Stimulated activated CD4-positive, alpha-beta T cell treated with anti-CD3 and anti-CD28 coated beads, Interleukin-4, amount 100 ng/mL, for 24 hours (primary cell): ENCODE measurements at places on chromosomes 2 and 18.

DNA sequence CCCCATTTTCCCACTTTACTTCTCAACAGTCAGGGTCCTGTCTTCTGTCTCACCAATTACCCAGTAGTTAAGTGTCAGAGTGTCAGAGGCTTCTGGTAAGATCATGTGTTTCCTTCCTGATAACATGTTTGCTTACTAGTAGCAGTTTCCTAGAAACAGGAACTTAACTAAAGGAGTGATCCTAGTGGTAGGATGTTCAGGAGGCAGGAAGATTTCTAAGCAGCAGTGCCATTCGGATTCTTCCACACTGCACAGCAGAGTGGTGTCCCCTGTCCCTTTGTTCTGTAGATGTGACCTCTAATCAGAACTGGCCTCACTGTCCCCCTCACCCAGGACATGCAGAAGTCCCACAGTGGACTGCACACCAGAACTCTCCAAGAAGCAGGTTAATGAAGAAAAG lies 221.8 kb upstream of the OSR1 start:
- DNase-seq = no peak

- DNase-seq = no peak
These were observed 2.6 kb upstream of the BMPR2 start for GRCh38 chr2:202373490-202373889.

DNA sequence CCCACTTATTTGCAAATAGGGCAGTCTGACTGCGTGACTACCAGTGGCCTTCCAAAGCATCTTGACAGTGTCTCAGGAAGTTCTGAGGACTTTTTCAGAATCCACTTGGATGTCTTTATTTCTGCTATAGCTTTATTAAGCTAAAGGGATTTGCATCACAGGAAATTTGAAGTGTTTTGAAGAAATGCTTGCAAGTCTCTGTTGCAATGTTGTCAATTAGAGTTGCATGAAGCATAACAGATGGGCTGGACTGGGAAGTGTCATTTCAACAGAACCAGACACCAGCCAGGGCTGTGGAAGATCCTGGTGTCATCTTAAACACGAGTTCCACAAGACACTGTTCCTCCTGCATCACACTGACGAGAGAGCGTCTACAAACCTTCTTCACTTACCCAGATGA lies 224.5 kb downstream of the EN1 start:
- DNase-seq = no peak

DNA sequence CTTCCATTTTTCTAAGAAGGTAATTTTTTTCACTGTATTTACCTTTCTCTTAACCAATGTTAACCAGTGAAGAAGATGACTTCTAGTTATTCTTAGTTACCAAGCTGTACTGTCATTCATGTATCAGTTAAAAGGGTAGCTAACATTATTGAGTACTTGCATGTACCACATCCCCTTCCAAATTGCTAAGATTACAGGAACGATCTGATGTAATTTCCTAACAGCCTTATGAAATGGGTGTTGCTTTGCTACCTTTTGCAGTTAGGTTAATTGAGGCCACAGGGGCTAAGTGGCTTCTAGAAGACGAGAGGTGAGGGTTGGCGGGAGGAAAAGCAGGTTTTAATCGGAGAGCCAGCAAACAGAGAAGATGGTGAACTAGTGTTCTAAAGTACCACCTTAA lies 1.8 kb upstream of the SULT6B1 start:
- DNase-seq = no peak

DNA sequence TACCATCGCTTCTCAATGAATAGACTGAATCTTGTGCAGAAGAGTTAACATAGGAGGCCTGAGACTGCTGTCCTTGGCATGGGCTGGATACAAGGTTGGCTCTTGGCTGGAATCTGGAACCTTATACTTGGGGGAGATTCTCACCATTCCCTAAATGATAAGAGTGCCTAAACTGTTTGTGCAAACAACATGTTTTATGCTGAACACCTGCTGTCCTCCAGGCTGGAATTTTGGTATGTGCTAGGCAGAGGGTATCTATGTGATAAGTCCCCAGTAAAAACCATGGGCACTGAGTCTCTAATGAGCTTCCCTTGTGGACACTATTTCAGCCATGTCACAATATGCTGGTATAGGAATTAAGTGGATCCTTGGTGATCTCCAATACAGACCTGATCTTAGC lies 12.8 kb downstream of the PGAP1 start:
- no peak for DNase-seq

DNA sequence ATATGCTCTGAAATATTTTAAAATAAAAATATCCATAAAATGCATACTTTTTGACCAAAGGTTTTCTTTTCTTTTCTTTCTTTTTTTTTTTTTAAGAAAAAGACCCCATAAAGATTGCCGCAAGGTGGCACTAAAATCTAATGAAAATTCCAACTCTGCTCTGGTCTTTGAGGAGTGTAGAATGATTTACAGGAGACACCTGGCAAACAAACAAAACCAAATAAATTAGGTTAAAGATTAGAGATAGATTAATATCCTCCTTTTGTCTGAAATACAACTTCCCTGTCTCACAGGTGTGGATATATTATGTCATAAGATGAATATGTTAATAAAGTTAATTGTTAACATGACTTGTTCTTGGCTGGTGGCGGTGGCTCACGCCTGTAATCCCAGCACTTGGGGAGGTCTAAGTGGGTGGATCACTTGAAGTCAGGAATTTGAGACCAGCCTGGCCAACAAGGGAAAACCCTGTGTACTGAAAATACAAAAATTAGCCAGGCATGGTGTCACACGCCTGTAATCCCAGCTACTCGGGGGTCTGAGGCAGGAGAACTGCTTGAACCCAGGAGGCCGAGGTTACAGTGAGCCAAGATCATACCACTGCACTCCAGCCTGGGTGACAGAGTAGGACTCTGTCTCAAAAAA lies 3.5 kb upstream of the RHOB start:
- DNase-seq = no peak

DNA sequence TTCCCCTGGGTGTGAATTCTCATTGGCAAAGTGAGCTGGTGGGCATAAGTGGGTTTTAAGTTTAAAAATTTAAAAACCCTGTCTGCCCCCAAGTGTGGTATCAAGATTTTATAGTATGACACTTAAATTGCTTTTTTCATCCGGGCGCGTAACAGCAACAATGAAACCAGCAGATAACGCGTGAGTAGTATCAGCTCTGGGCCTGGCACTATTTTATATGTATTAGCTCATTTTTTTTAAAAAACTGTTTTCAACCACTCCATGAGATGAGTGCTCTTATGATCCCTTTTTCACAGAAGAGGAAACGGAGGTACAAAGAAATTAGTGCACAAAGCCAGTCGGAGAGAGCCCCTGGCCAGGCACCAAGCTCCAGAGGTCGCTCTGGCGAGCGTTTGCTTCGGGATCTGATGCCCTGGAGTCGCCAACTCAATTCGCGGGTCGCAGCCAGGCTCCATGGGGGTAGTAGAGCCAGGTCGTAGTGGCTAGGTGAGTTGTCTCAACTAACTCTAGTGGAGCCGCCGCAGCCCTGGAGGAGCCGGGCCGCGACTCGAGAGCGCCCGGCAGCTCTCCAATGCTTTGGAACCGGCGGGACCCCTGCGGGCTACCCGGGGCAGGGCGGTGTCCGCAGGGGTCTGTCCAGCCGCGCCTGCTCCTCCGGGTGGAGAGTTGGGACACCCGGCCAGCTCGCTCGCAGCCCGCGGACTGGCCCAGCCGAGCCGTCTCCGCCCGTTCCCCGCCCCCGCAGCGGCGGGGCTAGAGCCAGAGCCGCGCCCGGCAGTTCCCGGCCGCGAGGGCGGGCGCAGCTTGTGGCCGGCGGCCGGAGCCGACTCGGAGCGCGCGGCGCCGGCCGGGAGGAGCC lies at the start of gene IL1R1:
Gene IL1R1, plus strand, starts transcription at position 777 of the 859 bp plus-strand sequence. CDS start 14,979 bp downstream, outside the sequence.
- no peak for DNase-seq

GRCh38 chr18:59318460-59319050 lies at the start of gene CPLX4:
Gene CPLX4 (minus strand): TSS chr18:59318649. CDS start chr18:59318462, 187 bp downstream.
- no peak for DNase-seq

DNA sequence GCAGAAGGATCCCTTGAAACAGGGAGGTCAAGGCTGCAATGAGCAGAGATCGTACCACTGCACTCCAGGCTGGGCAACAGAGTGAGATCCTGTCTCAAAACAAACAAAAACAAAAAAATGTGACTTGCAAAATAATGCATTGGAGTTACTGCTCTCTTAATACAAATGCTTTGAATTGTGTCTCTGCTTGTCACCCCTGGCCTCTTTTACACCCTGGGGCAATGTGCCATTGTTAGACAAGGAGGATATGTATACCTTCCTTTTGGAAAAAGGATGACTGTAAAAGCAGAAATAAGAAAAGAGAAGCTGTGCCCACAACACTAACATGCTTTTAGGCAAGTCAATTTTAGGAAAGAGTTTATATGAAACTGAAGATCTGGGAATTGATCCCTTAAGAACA lies 20.8 kb upstream of the C2orf74 start:
- DNase-seq = no peak

GRCh38 chr2:127651971-127652550 lies 6.1 kb downstream of the GPR17 start:
- no peak for DNase-seq

DNA sequence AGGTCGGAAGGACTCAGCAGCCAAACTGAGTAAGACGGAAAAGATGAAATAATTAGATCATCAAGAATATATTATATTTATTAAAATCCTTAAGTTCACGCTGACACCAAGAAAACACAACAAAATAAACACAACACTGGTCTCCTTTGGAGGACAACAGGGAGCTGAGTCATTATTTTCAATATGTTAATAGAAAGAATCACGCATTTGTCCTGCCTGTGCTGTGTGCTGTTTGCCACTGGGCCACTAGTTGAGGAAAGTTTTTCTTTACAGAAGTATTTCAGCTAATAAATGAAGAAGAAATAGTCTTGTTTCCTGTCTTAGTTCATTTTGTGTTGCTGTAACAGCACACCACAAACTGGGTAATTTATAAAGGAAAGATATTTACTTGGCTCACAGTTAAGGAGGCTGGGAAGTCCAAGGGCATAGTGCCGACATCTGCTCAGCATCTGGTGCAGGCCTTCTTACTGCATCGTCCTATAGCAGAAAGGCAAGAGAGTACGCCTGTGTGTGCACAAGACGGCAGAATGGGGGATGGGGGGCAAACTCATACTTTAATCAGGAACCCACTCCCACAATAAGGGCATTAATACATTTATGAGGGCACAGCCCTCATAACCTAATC lies 88.0 kb downstream of the TCF7L1 start:
- DNase-seq = no peak

DNA sequence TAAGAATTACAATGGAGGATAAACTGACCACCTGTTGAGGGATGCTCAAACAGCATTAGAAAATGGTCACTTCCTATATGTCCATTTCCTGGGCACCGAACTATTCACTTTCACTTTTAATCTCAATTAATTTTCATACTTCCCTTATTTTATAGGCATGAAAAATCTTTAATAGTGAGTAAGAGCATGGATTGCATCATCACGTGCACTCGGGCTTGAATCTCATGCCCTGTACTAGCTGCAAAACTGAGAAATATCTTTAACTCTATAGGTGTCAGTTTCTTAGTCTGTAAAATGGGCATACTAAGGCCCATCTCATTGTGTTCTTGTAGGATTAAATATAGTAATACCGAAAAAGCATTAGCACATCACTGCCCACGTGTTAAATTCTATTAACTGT lies 183.9 kb upstream of the FIGN start:
- DNase-seq = no peak

- no peak for DNase-seq
These were observed 99.2 kb downstream of the DYNAP start for GRCh38 chr18:54690198-54690597.

- no peak for DNase-seq
These were observed 4.4 kb downstream of the MOCOS start for GRCh38 chr18:36191711-36192110.

- no peak for DNase-seq
These were observed 48.5 kb downstream of the SOCS6 start for GRCh38 chr18:70337139-70337972.

- no peak for DNase-seq
These were observed 164.8 kb upstream of the KLHL14 start for GRCh38 chr18:32937597-32937996.
